Camera-type eye (tissue), 1 donor: ENCODE measurements at places on chromosomes 11 and 22. TPM values are rescaled to one million over a fixed set of nuclear protein-coding genes. Genes with fewer than 3 reads are reported as not detected.

FGF19 gene
- total RNA-seq = 1.2 TPM

AIFM3 gene
- total RNA-seq = 26.3 TPM

OR52E8 gene
- total RNA-seq = not detected

PDE2A gene
- 16.2 TPM for total RNA-seq

TCP11L1 gene
- 23.4 TPM for total RNA-seq

CELF1 gene
- 227 TPM for total RNA-seq

TREH gene
- not detected for total RNA-seq

PNPLA5 gene
- 0.16 TPM for total RNA-seq

RAB39A gene
- total RNA-seq = 16.5 TPM

GRAP2 gene
- 2.5 TPM for total RNA-seq

UBQLNL gene
- total RNA-seq = 1.2 TPM

IFT27 gene
- total RNA-seq = 23.5 TPM

DDX17 gene
- total RNA-seq = 941 TPM

TH gene
- total RNA-seq = 2.3 TPM

IFITM10 gene
- total RNA-seq = 9.5 TPM
